Hematopoietic multipotent progenitor cell treated with erythropoietin and hydrocortisone succinate and interleukin-3 and kit ligand, for 17 days (in vitro differentiated cells): ENCODE measurements at places on chromosomes 12 and 14.

DNA sequence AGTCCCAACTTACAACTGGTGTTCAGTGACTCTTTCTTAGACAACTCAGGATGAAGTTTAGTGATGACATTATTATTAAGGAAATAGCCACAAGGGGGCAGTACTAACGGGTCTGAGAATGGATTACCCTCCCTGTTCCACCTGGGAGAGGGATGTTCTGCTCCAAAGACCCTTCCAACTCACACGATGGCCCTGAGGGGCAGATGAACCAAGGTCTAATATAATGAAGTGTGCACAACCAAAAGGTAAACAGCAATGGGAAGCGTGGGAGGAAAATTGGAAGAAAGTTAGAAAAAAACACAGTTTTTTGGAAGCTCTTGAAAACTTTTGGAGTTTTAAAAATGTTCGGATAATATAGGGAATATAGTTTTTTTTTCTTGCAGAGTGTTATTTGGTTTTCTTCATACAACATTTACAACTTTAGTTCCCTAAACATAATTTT, 24.0 kb downstream of the FGF6 start:
- peak; percentile 37 for DNase-seq

DNA sequence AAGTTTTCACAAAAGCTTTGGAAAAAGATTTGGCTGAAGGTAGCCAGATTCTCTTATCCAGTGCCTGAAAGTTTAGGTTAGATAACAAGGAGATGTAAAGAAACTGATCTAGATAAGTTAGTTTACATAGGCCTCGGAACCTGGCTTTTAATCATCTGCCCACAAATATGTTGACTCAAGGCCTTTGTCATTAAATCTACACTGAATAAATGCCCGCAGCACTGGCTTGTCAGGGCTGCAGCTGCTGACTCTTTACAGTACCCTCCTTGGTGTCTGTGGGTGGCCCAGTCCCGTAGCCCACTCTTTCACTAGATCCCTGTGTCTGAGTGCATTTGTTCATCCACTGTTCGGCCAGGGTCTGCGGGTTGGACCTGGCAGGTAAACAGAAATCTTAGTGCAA, 58.0 kb downstream of the TMEM116 start:
- no peak for DNase-seq

DNA sequence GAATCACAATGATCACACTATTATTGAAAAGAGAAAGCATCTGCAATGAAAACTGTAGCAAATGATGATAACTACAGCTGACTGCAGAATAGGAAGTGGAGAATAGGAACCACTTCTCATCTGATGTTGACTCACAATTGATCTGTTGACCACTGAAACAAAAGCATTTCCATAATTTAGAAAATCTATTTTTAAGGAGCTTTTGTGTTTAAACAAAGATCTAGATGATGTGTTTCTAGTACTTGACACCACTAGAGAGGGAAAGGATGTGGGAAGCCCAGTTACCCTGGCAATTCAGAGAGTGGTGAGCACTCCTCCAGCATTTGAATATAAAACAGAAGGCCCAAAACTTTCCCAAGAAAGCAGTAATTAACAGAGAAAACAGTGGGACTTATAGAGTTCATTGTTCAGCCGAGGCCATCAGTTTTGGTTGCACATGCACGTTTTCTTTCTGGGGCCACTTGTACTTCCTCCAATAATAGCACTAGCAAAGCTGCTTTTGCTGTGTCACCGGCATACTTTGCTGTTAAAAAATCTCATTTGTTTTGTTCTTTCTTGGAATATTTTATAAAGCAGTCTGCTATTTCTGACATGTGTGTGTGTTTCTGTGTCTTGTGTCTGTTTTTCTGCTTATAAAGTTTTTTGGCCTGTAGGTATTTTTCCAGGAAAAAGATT, 76.1 kb upstream of the HECTD1 start:
- DNase-seq: no peak

DNA sequence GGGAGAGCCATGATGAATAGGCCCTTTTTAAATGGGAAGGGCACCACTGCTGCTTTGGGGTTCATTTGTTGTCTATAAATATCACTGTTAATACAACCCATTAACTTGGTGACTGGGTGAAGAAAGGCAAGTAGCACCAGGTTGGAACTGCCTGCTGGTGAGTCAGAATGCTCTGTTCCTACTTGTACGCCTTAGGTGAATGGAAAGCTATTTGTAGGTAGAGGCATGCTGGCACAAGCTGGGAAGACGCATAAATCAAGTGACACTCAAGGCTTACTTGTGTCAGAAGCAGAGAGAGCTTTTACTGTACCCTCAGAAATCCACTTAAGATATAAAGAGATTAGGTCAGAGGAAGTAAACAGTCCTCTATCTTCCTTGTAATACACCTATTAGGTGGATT, 142.5 kb downstream of the TMX1 start:
- DNase-seq: no peak

- DNase-seq: no peak
Observed at GRCh38 chr14:90427848-90428426, 31.1 kb downstream of the CALM1 start.

- DNase-seq: no peak
Observed at GRCh38 chr12:66978802-66979201, 290.4 kb upstream of the CAND1 start.

- DNase-seq: no peak
Observed at GRCh38 chr12:92593734-92594402, 108.9 kb upstream of the PLEKHG7 start.

DNA sequence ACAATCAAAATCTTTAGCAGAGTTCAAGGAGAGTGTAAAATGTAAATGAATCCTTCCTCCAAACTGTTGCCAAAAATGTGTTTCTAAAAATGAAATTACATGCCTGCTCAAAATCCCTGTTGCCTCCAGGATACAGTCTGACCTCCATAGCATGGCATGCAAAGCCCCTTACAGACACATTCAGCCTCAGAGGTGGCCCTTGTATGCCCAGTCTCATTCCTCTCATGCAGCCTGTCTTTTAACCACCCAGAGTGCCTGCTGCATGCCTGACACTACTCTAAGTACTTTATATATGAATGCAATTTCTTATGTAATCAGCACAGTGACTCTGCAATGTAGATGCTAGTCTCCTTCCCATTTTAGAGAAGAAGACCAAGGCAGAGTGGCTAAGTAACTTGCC, 24.4 kb upstream of the PTPRQ start:
- DNase-seq: no peak

DNA sequence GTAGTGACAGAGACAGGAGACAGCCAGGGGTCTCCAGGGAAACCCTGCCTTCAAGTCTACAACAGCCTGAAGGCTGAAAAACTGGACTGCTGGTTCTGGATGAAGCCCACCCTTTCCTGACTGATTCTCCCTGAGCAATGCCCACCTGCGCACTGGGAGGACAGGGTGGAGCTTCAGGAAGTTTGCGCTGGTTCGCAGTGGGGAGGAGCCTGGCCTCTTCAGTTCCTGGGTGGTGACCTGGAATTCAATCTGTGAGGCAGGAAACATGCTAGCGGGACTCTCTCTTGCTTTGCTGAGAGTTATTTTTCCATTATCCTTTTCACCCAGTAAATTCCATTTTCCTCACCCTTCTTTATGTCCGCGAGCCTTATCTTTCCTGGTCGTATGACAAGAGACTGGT, 600.8 kb downstream of the TRHDE start:
- DNase-seq: no peak

DNA sequence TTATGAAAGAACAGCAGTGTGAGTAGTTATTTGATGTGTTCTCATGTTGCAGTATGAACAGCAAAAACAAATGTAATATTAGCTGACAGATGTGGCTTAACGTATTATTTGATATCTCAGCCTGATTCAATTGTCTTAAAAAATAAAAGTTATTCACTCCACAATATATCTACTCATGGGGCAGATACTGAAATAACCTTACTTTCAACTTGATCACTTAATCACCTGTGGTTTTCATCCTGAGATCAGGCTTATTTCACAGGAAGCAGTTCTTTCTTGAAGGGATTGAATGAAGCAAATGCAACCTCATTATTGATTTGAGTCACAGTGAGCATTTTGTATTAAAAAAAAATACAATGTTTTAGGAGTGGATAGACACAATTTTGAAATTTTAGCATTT, 90.3 kb downstream of the AKAP6 start:
- DNase-seq: no peak

DNA sequence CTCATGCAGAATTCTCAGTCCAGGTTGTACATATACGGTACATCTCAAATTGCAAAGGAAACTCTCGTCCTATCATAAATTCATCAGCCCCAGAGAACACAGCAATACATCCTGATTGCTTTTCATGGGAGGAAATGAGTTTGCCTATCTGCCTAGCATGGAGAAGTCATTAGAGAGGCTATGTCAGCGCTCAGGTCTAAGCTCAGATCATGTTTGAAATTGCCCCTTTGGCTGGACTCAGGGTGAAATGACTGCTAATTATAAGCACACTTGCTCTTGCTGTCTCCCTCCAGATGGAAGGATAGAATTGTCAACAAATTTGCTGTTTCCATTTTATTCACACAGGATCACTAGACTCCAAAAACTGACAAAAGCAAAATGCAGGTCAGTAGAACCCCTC, 178.4 kb downstream of the RIMBP2 start:
- DNase-seq: no peak

DNA sequence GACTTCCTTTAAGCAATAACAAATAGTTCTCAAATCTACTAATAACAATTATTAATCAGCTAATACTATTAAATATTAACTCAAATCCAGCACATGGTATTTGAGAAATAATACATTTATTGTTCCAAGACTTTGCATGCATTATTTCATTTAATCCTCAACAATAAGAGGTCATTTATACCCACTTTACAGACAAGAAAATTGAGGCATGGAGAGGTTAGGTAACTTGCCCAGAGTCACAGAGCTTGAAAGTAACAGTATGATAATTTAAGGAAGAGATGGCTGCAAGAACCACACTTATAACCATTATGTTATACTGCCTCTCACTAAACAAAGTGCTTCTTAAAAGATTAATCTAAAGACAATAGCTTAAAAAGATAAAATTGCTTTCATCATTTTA, 318.9 kb downstream of the SOX5 start:
- DNase-seq: no peak

GRCh38 chr12:68106160-68106559, 53.4 kb downstream of the IFNG start:
- DNase-seq: no peak

- DNase-seq: no peak
Observed at GRCh38 chr12:120061575-120062214, 54.9 kb downstream of the RAB35 start.

- no peak for DNase-seq
Observed at GRCh38 chr14:21525571-21525961, 580 bp downstream of the SALL2 start.

- DNase-seq: no peak
Observed at GRCh38 chr12:2372178-2372577, 319.4 kb downstream of the CACNA1C start.

- DNase-seq: no peak
Observed at GRCh38 chr12:106956048-106956578, 406 bp downstream of the TMEM263 start.

GRCh38 chr14:77037215-77037937, 8.9 kb upstream of the IRF2BPL start:
- no peak for DNase-seq

DNA sequence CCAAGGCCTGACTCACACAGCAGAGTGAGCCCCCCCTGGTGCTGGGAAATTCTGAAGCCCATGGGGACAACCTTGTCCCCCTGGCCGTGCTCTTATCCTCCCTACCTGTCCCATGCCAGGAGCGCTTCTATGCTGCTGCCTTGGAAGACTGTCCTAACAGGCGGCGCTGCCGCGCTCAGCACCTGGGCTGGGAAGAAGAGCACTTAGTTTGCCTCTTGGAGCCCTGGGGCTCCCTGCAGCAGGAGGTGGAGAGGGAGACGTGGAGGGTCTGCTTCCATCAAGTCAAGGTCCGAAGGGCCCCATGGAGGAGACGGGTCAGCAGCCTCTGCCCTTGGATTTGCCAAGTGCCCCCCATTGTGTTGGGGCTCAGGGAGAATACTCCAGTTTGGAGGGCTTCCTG, 300.5 kb downstream of the CACNA1C start:
- no peak for DNase-seq

DNA sequence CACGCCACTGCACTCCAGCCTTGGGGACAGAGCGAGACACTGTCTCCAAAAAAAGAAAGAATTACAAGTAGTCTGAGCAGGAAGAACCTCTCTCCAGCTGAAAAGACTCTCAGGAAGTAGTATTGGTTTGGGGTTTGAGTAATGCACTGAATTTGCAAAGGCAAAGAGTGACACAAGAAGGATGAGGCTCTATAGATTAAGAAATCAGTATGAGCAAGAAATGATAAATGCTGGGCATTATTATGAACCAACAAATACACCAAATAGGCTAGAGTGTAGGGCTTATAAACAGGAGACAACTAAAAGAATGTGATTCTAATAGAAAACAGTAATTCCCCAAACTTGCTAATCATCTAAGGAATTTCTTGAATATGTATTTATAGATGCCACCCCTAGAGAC, 2.6 kb upstream of the SLC35E3 start:
- no peak for DNase-seq

GRCh38 chr12:80162177-80162576, 62.8 kb downstream of the OTOGL start:
- no peak for DNase-seq

DNA sequence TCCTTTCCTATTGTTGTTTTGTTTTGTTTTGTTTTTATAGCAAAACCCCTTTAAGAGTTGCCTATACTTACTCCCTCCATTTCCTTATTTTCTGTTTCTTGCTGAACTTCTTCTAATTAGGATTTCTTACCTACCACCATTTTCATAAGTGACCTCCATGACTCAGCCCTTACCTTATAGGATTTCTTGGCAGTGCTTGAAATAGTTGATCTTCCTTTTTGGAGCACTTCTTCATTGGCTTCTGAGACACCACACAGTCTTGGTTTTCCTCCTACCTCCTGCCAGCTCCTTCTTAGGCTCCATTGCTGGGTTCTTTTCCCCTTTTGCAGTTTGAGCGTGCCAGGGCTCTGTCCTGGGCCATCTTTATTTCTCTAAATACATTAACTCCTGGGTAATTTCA, 23.4 kb upstream of the EID3 start:
- no peak for DNase-seq
